Thyroid gland (tissue), 4 donors: ENCODE measurements at places on chromosomes 7 and 10.

GRCh38 chr10:48792687-48793096, 108.0 kb downstream of the WDFY4 start:
- DNase-seq = no peak

GRCh38 chr7:43905956-43906330, 453 bp downstream of the URGCP start:
- DNase-seq = peak; percentile 23

GRCh38 chr7:149846436-149847046, 8.4 kb downstream of the ZNF862 start:
- no peak for DNase-seq

DNA sequence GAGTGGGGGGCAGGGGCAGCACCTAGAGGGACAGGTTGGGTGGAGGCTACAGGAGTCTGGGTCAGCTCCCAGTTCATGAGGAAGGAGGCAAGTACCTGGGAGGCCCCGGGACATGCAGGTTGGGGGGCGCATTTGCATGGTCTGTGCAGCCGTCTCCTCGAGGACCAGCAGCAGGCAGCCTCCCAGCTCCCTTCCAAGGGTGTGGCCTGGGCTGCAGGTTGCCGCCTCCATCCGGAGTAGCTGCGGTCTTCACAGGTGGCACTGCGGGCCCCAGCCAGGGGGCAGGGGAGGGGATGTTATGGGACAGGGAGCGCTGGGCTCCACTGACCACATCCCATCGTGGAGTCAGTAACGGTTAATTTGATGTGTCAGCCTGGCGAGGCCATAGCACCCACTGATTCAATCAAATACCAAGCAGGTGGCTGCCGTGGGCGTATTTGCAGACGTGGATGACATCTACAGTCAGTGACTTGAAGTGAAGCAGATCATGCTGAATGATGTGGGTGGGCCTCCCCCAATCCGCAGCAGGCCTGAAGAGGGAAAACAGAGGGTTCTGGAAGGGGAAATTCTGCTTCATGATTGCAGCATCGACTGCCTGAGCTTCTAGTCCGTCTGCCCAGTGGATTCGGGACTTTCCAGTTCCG, 81.6 kb downstream of the PRKAG2 start:
- DNase-seq = no peak

DNA sequence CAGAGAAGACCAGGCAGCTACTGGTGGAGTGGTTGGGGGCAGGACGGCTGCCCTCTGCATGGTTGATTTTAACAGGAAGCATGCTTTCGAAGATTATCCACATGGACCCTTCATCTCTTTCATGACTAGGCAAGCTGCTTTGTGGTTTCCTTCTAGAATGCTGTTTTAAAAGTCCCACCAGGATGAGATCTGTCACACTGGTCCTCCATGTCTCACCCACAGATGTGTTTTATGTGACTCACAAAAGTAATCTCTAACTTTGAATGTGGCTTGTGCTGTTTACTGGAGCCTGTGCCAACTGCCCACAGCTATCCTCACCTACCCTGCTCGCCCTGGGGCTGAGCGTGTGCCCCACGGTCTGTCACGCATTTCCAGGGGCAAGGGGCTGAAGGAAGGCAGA, 188.8 kb downstream of the GFRA1 start:
- no peak for DNase-seq

GRCh38 chr7:96380111-96380512, 58.2 kb upstream of the SLC25A13 start:
- DNase-seq = peak; percentile 65

- no peak for DNase-seq
These were observed 30.1 kb downstream of the RPA3 start for GRCh38 chr7:7688310-7688709.

- no peak for DNase-seq
These were observed 86.8 kb downstream of the CD36 start for GRCh38 chr7:80725181-80725611.

DNA sequence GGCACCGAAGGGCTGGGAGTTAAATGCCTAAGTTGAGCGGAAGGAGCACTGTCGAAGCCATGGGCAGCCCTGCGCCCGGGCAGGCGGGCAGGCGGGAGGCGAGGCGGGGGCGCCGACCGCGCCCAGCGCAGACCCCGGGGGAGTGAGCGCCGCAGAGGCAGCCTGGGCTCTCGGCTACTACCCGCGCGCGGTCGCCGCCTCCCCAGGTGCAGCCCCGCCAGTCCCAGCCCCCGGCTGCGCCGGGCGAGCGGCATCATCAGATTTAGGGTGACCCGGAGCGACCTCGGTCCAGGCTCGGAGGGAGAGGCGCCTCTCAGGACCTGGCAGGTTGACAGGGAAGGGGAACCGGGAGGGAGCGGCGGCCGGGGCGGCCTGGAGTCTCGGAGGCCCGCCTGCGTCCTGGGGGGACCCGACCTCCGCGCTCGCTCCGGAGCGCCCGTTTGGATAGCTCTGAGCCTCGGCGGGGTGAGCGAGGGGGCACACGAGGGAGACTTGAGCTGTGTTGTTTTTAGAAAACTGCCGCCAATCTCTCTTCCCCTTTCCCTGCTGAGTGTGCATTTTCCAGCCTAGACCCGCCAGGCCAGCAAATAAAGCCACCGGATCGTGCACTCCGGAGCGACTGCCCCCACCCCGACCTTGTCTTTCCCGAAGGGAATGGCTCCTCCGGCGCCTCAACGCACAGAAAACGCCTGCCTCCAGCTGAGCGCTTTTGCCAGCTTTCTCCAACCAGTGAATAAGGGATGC, 2.3 kb upstream of the NRP1 start:
- DNase-seq = peak; percentile 51

GRCh38 chr10:21831986-21832820, 171.3 kb downstream of the DNAJC1 start:
- DNase-seq = no peak

DNA sequence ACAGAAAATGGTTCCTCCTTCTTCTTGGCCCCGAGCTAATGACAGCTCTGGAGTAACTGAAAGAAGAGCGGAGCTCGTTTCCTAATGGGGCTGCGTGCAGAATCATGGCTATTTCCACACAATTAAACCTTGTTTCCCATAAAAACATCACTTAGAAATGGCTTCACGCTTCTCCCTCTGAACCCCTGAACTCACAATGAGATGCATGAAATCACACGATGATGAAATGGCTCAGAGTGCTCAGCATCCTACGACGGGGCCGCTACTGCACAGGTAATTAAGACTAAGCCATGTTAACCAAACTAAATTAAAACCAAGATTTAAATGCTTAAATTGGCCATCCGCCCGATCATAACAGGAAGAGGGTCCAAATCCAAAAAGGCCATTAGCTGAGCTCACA, 80.0 kb upstream of the DNAAF5 start:
- DNase-seq = no peak

DNA sequence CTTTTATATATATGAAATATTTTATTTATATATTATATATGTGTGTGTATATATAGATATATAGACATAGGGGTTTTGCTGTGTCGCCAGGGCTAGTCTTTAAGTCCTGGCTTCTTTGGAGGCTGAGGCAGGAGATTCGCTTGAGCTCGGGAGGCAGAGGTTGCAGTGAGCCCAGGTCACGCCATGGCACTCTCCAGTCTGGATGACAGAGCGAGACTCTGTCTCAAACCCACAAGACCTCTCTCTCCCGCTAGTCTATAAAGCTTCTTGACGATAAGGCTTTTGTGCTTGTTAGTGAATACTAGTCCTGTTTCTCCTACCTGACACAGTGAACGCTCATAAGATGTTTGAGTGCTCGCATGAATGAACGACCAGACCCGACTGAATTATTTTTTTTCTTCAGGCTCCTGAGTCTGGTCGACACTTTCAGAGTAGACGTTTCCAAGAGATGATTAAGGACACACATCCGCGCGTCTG, 577 bp upstream of the DDX21 start:
- no peak for DNase-seq

- no peak for DNase-seq
These were observed 19.5 kb upstream of the CYREN start for GRCh38 chr7:135189961-135190360.

DNA sequence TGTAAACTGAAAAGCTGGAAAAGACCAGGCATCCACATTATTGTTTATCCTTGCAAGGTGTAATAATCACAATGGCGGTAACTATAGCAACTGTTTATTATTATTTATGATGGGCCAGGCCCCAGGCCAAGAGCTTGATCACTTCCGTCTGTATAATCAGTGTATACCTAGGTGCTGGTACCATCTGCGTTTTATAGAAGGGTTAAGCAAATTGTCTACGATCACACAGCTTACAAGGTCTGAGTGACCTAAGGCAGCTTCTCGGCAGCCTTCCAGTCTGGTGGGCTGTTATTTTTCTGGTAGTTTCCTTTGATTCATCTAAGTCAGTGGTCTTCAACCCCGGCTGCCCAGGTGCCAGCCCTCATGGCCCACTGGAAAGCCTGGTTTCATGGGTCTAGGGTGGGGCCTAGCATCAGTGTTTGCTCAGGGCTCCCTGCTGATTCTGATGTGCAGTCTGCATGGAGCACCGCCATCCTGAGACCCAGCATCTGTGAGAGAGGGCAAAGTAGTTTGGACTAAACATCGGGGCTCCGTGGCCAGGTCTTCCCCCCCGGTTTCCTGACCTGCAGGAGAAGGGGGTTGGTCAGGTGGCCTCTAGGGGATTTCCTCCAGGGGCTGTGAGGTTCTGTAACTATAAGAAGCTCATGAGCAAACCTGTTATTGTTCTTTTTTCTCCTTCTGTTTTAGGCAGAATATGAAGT, 146.4 kb downstream of the RGS10 start:
- no peak for DNase-seq

- DNase-seq = no peak
These were observed 252.7 kb downstream of the NEBL start for GRCh38 chr10:20644421-20644820.

DNA sequence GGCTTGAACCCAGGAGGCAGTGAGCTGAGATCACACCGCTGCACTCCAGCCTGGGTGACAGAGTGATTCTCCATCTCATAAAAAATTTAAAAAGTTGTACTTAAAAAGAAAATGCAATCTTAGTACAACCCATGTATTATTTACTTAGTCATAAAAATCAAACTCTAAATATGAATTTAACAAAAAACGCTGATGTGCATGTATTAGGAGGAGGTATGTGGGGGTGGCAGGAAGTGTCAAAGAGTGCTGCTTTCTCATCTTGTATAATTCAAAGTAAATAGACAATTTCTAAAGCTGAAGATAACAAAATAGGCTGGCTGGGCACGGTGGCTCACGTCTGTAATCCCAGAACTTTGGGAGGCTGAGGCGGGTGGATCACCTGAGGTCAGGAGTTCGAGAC, 81.0 kb upstream of the NRBF2 start:
- DNase-seq = no peak

- peak; percentile 68 for DNase-seq
These were observed 2.9 kb upstream of the SGPL1 start for GRCh38 chr10:70812814-70813213.
